ENCODE measurements at places on chromosomes 16 and 17.

DNA sequence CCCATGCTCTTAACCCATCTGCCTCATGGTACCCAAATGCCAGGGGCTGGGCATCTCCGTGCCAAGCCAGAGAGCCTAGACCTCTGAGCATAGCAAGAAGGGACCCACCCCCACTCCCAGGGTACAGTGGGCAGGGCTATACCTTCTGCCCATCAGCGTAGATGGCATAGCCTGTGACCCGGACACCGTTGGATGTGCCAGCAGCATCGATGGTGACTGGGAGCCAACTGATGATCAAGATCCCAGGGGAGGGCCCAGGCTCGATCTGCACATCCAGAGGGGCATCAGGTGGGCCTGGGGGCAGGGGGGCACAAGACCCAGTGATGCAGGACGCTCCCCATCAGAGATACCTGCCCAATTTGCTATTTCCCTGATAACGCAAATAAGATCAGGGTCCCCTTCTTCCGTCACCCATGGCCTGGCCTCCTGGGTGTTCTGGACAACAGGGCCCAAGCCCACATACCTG lies 17.1 kb downstream of the TSPOAP1 start:
- DNase-seq: no peak

DNA sequence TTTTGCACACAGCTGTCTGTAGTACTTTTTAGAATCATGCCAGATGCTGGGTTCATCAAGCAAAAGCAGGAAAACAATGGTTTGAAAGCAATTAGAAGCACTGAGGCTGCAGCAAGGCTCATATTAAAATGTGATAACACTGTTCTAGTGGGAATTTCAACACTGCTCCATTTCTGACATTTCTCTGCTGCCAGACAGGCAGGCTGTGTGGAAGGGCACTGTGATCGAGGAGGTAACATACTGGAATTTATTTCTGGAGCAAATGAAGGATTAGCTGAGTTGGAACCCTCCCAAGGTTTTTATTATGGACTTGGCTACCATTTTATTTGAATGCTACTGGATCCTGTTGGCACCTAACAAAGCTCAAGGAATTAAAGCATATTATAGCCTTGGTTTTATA lies 66.9 kb downstream of the SKAP1 start:
- no peak for DNase-seq

DNA sequence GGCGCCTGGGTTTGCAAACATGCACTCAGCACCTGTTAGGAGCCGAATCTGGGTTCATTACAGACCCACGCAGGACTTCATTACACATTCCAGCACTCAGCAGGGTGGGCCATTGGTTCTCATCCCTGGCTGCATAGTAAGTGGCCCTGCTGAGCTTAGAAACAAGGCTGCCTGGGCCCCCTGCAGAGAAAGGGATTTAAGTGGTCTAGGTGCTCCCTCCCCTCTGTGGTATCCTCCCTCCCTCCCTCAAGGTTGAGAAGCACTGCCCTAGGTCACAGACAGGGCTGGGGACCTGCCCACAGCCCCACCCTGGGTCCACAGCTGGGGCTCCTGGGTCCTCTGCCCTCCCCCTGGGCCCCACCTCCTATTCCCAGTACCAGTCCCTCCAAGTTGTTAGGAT lies 28.3 kb downstream of the WNT3 start:
- no peak for DNase-seq

GRCh38 chr17:65814418-65814817 lies 253.0 kb upstream of the AXIN2 start:
- no peak for DNase-seq

GRCh38 chr16:87344165-87344930 lies 27.2 kb upstream of the C16orf95 start:
- DNase-seq: no peak

DNA sequence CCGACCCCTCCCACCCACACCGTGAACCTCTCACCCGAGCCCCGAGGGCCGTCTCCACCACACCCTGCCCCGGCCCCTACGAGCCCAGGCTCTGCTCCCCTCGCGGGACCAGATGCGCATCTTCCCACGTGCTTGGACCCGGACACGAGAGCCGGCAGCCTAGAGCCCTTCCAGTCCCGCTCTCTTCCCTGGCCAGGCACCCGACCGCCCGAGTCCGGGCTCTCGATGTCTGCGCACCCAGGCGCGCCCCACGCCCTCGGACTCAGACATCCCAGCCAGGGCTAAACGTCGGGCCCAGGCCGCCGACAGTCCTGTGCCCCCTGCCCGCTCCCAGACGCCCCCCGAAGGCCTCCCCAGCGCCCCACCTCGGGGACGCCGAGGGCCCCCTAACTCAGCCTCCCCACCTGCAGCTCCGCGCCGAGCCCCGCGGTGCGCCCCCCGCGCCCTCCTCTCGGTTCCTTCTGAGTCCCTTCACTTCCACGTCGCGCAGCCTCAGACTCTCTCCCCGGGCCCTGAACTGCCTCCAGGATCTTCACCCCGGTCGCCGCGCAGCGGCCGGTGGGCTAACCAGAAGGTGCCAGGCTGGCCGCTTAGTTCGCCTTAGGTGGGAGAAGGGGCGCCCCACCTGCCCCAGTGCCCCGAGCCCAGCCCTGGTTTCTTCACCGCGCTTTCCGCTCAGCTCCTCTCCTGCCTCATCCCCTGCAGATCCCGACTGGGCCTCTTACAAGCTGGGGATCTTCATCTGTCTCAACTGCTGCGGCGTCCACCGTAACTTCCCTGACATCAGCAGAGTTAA lies 688 bp downstream of the ADAP2 start:
- no peak for DNase-seq
